ENCODE measurements at places on chromosomes 16 and 17.

GRCh38 chr17:80577876-80578570 is 33.4 kb downstream of the RPTOR start:
- DNase-seq: no peak

DNA sequence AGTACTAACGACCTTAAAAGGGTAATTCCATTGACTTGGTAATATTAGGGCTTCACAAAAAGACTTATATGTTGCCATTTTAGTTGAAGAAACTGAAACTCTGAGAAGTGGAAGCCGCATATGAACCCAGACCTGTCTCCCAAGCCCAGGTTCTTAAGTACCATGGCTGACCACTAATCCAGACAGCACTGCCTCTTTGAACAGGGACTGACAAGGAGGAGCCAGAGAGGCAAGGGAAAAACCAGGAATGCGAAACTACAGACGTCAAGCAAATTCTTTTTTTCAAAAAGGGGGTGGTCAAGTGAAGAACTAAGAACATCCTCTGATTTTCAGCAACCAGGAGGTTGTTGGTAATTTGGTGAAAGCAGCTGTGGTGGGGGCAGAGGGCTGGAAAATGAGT is 15.2 kb downstream of the CYB5D1 start:
- no peak for DNase-seq

GRCh38 chr17:16464303-16465051 is 27.5 kb downstream of the LRRC75A start:
- DNase-seq: no peak

DNA sequence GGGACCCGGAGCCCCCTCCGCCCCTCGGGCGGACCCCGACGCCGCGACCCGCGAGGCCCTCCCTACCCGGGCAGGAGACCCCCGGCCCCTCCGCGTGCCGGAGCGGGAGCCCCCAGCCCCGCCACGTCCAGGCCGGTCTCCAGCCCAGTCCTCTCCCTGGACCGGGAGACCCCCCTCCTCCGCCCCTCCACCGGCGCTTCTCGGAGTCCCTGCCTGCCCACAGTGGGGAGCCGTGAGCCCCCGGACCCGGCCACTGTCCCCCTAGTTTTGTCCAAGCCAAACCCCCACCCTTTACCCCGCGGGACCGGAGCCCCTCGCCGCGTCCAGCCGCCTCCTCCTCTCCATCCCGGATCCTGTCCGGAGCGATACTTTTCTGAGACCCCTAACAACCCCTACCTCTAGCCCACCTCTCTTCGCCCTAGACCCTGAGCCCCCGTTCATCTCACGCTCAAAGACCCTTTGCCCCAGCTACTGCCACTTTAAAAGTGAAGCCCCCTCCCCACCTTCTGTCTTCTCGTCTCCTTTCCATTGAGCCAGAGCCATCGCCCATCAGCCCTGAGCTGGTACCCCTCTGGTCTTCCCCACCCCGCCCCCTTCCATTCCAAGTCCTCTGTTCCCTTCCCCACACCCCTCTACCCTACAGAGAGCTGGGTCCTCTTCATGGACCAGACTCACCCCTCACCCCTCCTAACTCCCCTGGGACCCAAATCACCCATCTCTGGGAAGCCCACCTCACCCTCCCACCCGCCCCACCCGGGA is 1.0 kb downstream of the NECAB2 start:
- no peak for DNase-seq

- no peak for DNase-seq
Measured at GRCh38 chr16:58345574-58346354, 46.5 kb upstream of the GINS3 start.

DNA sequence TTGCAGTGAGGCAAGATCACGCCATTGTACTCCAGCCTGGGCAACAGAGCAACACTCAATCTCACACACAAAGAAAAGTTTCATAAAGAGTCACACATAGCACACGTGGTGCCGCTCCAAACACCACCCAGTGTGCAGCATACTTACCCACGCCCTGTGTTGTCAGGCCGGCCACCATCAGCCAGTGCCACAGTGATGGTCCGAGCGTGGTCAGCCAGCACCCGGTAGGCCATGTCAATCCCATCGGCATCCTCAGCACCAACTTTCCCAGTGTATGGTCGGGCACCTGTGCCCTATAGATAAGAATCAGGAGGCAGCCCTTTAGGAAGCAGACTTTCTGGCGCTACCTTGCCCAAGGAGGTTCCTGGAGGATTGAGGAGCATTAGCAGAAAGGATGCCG is 17.7 kb upstream of the EXOSC6 start:
- no peak for DNase-seq

DNA sequence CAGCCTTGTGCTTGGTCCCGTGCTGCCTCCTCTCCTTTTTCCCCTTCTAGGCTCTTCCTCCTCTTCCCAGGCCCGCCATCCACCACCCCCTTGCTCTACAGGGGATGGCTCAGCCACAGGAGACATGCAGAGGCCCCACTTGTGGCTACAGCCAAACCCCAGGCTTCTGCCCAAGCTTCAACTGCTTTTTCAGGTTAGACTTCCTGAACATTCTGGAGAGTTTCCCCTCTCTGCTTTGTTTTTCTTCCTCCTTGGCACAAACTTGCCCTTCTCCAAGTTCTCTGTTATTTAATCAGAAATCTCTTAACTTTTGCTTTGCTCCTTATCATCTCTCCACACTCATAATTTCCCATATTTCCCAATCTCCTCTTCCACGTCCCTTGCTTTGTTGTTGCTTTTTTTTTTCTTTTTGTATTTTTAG is 18.3 kb upstream of the HAS3 start:
- DNase-seq: no peak

- DNase-seq: no peak
Measured at GRCh38 chr16:82755570-82756282, 129.0 kb downstream of the CDH13 start.

DNA sequence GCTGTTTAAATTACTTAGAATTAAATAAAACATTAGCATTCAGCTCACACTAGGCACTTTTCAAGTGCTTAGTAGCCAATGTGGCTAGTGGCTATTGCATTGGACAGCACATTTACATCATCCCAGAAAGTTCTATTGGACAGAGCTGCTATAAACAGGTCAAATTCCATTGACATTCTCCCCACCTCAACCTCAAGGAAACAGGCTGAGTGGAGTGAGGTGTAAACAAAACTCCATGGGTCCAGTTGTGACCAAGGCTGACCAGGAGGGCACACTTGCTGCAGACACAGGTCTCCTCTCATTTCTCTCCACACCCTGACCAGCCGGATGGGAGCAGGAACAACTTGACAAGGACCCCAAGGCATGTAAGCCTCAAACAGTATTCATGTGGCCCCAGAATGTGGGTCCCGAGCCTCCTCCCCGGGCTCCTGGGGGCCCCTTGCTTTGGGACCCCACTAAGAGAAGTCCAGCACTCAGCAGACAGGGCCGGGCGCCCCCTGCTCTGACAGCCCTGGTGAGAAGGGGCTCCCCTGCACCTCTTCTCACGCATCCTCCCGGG is 488 bp downstream of the C17orf113 start:
- no peak for DNase-seq

DNA sequence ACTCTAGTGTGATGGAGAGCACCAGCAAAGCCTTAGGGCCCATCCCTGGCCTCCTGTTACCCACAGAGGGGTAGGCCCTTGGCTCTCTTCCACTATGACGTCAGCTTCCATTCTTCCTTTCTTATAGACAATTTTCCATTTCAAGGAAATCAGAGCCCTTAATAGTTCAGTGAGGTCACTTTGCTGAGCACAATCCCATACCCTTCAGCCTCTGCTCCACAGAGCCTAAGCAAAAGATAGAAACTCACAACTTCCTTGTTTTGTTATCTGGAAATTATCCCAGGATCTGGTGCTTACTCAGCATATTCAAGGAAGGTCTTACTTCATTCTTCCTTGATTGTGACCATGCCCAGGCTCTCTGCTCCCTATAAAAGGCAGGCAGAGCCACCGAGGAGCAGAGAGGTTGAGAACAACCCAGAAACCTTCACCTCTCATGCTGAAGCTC is at the start of gene CCL8:
Gene CCL8 (plus strand): TSS at position 397 of the 445 bp plus-strand sequence. CDS start 67 bp downstream, outside the sequence.
- no peak for DNase-seq

- no peak for DNase-seq
Measured at GRCh38 chr17:47997586-47997985, 26.7 kb downstream of the CDK5RAP3 start.

GRCh38 chr17:67476787-67477335 is 99.8 kb downstream of the PITPNC1 start:
- DNase-seq: no peak

GRCh38 chr17:21209511-21210175 is 4.3 kb downstream of the TMEM11 start:
- DNase-seq: no peak

DNA sequence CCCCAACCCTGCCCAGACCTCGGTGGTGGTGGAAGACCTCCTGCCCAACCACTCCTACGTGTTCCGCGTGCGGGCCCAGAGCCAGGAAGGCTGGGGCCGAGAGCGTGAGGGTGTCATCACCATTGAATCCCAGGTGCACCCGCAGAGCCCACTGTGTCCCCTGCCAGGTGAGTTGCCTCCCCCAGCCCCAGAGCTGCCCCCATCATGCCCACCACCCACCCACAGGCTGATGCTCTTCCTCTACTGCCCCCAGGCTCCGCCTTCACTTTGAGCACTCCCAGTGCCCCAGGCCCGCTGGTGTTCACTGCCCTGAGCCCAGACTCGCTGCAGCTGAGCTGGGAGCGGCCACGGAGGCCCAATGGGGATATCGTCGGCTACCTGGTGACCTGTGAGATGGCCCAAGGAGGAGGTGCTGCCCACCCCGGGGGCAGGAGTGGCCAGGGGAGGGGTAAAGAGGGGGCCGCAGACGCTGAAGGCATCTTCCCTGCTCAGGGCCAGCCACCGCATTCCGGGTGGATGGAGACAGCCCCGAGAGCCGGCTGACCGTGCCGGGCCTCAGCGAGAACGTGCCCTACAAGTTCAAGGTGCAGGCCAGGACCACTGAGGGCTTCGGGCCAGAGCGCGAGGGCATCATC is 8.4 kb downstream of the GALK1 start:
- DNase-seq: no peak

- DNase-seq: no peak
Measured at GRCh38 chr16:86044881-86045590, 146.1 kb downstream of the IRF8 start.

DNA sequence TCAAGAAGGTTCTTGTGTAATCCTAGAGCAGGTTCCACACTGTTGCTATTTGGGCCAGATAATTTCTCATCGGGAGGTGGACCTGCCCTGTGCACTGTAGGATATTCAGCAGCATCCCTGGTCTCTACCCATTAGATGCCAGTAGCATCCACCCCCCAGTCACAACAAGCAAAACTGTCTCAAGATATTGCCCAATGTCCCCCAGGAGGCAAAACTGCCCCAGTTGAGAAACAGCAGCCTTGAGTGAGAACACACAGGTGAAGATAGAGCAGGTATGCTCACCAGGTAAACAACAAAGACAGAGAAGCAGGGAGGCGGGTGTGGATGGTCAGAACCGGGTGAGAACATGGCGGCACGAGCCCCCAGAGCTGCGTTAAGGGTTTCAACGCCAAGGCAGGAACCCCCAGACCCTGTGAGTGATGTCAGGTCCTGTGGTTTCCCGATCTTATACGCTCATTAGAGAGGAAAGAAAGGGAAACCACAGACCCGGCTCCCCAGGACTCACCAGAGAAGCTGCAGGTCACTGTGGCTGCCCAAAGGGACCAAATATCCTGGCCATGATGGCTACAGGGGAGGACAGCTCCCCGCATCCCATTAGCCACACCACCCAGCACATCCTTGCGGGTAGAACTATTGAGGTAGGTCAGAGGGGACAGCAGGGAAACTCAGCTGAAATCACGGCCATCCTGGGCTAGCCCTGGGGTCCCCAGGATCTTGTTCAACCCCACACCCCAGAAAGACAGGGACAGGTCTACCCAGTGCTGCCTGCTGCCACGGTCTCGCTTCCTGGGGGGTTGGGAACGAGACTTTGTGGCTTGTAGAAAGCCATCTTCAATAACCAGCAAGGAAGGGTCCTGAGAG is 21.2 kb downstream of the CDC42EP4 start:
- DNase-seq: no peak

GRCh38 chr16:87360862-87361610 is 22.5 kb downstream of the FBXO31 start:
- DNase-seq: no peak

Data from astrocyte of the cerebellum (primary cell).